Stomach (tissue), 19 donors: ENCODE measurements at places on chromosomes 12 and 14. TPM values are rescaled to one million over a fixed set of nuclear protein-coding genes. Genes with fewer than 3 reads are reported as not detected.

DNA sequence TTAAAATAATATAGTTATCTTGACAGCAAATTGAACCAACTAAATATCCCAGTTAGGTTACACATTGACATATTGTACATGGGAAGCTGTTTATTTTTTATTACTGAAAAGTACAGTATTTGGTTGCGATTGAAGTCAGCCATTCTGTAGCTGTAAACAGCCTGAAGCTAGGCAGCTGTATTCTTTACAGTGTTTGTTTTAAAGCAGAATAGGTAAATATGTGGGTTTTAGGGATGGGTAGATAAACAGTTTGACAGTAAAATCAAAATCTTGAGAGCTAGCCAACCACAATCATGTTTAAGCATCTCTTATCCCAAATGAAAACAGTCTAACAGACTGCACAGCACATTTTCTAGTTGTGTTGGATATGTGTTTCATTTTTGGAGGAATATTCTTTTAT lies 45.7 kb downstream of the TTC6 start:
- no peak for DNase-seq

DNA sequence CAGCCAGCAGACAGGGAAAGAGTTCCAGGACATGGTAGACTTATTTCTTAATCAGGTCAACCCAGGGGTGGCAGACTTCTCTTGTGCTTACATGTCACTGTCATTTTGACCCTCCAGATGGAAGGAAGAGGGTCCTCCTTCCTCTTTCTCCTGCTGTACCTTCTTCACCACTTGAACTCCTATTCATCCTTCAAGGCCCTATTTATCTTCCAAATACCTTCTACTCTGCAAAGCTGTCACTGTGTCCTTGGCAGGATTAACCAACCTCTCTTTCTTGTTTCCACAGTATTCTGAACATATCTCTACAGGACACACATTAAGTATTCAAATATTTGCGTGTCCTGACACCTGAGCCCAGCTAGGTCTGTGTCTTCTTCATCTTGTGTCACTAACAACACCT lies 163.1 kb downstream of the DICER1 start:
- DNase-seq: no peak

The KRT82 gene
- not detected for total RNA-seq

The RTL1 gene
- total RNA-seq: not detected
